ENCODE measurements at places on chromosomes 7 and 10. TPM values are rescaled to one million over a fixed set of nuclear protein-coding genes. Genes with fewer than 3 reads are reported as not detected.

GRCh38 chr10:51993475-51993874 lies 294.1 kb upstream of the CSTF2T start:
- no peak for DNase-seq

DNA sequence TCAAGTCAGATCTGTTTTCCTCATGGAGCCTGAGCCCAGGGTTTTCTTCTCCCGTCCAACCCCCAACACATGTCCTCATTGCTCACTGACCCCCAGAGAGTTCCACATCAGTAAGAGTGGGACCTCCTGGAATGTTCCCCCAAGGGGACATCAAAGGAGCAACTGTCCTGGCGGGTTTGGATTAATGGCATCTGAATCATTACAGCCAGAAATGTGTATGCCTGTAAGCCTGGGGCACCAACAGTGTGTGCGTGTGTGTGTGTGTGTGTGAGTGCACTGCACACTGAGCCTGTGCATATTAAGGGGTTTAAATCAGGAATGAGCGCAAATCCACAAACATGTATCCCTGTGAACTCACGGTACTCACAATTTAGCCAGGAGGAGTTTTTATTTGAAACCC lies 222.3 kb downstream of the PLXNA4 start:
- DNase-seq: no peak

GRCh38 chr10:46523119-46523961 lies 33.1 kb downstream of the GPRIN2 start:
- peak; percentile 57 for DNase-seq

GHRHR gene
- 0.83 TPM for total RNA-seq

OPN1SW gene
- total RNA-seq: not detected

PPP1R17 gene
- total RNA-seq: not detected

DNA sequence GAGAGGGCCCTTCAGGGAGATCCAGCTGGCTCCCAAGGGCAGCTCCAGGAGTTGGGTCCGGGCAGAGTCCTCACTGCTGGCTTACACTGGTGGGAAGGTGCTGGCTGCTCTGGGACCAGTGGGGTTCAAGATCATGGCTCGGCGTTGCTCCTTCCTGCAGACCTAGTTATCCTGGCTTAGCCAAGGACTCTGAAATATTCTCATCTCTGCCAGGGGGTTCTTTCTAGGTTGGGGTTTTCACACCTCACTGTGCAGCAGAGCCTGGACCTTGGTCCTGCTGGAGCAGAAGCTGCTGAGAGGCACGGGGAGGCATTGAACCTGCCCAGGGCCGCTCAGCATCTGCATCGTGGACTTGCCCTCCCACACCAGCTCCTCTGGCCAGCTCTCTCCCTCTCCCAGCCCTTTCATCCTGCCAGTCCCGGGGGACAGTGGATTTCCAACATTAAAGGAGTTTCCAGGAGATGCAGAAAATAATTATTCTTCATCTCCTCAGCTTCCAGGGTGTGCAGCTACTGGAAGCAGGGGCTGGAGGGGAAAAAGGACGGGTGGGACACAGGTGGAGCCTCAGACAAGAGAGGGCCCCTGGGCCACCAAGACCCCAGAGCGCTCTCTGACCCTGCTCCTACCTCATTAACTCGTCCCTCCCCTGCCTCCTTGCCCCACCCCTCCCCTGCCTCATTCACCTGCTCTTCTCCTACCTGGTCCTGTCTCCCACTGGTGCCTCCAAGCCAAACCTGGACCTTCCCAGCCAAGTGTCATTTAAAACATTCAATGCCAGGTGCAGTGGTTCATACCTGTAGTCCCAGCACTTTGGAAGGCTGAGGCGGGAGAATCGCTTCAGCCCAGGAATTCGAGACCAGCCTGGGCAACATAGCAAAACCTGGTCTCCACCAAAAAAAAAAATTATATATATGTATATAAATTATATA lies 42.5 kb downstream of the JAKMIP3 start:
- peak; percentile 30 for DNase-seq

DNA sequence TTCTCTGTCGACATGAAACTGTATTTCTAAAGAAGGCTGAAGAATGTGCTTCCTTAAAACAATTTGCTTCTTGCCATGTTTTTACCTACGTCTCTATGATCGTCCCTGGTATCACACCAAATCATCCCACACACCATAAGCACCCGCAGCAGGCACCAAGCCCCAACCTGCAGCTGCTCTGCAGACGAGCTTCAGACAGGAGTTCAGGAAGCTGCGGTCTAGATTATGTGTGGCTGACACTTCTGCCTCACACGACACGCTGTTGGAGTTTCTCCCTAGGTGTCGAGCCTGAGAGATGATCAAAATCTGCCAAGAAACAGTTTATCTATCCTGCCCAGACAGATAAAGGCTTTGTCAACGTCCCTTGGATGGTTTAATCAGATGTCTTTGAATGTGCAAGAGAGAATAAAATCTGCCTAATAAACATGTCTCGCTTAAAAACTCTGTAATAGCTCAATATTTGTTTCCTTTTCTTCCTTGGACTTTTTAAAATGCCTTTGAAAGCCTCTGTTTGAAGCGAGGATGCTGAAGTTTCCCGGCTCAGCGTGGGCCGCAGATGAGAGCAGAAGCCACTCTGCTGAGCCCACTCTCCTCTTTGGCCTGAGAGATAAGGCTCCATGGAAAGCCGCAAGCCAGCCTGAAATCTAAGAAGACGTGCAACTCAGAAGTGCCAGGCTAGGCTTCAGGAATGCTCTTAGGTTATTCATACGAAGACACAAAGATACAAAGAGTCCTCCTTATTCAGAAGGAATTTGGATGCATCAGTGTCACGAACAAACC lies 158.3 kb upstream of the PFKP start:
- no peak for DNase-seq

- DNase-seq: no peak
These were observed 60.0 kb downstream of the RAPGEF5 start for GRCh38 chr7:22296916-22297315.

DNA sequence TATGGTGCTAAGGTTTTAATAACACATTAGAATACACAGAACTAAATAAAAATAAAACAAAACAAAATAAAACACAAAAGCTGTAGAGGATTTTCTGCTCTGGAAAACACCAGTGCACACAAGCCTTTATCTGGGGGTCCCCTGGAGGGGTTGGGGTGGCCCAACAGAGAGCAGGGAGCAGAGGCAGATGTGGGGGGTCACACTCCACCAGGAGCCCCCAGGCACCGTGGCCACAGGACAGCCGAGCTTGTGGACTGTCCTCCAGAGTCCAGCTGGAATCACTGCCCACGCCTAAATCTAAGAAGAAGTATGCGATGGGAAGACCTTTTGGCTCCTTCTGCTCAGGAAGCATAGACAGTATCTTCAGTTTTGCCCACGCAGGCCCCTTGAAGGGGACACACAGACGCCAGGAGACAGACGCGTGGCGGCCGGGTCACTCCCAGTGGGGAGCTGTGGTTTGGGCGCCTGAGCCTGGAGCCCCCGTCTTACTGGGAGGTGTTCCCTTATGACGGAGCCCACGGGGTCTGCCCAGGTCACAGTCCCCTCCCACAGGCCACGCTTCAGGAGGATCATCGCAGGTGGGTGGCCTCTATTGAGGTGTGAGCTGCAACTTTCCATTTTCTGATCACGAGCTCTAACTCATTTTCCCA lies 595.0 kb downstream of the PTPRN2 start:
- no peak for DNase-seq

SH2D4B gene
- not detected for total RNA-seq

- DNase-seq: no peak
These were observed 59.1 kb downstream of the ARID5B start for GRCh38 chr10:61960396-61961120.

GRCh38 chr10:132615341-132616169 lies 78.0 kb downstream of the INPP5A start:
- DNase-seq: no peak

GRM3 gene
- total RNA-seq: not detected

CALHM2 gene
- 3.6 TPM for total RNA-seq

GRCh38 chr10:33416209-33416608 lies 81.7 kb upstream of the NRP1 start:
- DNase-seq: no peak

DNA sequence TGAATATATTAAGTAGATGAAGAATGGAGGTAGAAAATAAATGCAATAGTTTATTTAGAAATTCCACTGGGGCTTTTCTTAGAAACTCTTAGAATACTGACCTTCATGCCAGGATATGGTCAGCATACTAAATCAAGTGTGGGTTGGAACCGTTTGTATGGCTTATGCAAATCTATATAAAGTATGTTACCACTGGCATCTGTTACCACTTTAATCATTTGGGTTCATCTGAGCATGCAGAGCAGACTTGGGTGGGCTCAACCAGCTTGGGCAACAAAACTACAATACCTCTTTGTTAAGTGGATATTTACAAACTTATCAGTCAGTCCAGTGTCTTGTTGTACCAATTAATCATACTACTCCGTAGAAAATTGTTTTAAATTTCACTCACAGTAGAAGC lies 125.8 kb downstream of the CRPPA start:
- DNase-seq: no peak

GRCh38 chr7:73451780-73452398 lies 18.3 kb downstream of the FZD9 start:
- no peak for DNase-seq

NANOS1 gene
- total RNA-seq: 0.05 TPM

GRCh38 chr10:63414481-63415260 lies 51.1 kb downstream of the JMJD1C start:
- DNase-seq: no peak

PLEKHS1 gene
- total RNA-seq: not detected

ELOVL3 gene
- total RNA-seq: not detected

DNA sequence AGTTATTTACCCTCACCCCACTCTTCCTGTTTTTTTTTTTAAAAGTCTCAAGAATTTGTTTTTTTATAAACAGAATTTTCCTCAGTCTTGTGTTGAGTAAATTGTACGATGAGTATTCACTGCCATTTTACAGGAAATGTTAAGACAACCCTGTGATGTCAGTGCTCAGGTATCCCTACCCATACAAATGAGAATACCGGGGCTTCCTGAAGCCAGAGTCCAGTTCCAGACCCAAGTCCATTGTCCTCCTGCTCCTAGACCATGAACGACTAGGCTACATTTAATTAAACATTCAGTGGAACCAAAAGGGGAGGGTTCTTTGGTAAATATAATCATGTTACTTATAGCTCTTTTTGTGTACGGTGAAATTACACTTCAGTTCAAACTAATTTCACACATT lies 79.2 kb downstream of the GNAI1 start:
- no peak for DNase-seq

INSYN2A gene
- not detected for total RNA-seq

DNA sequence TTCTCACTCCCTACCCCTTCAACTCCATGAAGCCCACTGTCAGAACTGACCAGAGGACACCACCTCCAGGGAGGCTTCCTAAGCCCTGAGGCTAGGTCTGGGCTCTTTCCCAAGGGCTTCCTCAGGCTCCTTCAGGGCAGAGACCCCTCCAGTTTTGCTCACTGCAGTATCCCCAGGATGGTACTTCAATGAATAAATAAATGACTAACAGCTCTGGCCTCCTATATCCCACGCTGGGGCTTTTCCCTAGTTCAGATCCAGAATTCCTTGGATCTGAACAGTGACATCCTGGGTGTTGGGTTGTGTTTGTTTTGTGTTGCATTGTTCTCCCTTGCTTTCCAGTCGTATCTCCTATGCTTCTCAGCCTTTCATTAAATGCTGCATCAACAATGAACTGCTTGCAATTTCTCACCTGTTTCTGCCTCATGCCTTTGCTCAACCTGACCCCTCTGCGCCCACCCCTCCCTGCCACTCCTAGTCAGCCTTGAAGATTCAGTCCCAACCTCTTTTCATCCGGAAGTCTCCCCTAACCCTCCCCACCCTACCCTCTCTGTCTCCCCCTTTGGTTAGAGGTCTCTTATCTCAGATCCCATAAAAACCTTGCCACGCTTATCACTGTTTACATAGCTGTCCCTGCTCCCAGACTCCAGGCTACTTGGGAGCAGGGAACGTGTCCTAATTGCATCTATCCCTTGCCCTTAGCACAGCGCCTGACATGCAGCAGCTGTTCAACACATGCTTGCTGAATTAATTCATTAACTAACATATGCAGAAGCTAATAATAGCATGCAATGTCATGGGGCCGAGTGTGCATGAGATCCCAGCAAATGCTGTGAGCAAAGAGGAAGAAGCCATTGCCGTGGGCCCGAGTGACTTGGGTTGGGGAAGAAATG lies 41.7 kb downstream of the PPP1R3C start:
- no peak for DNase-seq

GRCh38 chr10:128221117-128221516 lies 94.9 kb upstream of the MKI67 start:
- DNase-seq: no peak

PTF1A gene
- total RNA-seq: not detected

GRCh38 chr10:29329420-29329819 lies 40.5 kb downstream of the LYZL1 start:
- DNase-seq: peak; percentile 59

- DNase-seq: no peak
These were observed 26.3 kb downstream of the GPR141 start for GRCh38 chr7:37709631-37710509.

DNA sequence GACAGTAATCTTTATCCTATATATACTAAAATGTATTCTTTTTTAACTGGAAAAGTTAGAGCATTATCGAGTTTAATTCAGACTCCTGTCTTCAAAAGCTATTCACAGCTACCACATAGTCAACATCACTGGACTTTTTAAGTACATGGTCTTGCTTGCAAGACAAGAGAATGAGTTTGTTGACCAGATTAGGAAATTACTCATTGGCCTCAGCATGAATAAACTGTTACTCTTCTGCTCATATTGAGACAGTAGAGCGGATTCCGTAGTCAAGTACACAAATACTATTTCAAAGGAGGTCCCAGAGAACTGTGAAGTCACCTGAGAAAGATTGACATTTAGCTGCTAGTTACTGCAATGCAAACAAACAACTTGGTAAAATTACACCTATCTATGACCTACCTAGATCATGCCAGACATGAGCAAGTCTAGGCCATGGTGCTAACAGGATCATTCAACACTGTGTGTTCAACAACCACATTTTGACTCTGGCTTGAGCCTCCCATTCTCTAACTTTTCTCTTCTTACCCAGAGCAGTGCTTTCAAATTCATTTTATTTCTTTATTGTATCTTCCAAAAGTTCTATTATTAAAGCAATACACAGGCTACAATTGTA lies 280.9 kb downstream of the NEBL start:
- DNase-seq: no peak

WASHC2A gene
- total RNA-seq: 10.6 TPM

GRCh38 chr7:106365252-106366005 lies 80.6 kb upstream of the NAMPT start:
- DNase-seq: no peak

GRCh38 chr7:103664577-103664976 lies 218.6 kb upstream of the SLC26A5 start:
- DNase-seq: no peak

- no peak for DNase-seq
These were observed 154.6 kb upstream of the TARP start for GRCh38 chr7:38428041-38428440.

DNA sequence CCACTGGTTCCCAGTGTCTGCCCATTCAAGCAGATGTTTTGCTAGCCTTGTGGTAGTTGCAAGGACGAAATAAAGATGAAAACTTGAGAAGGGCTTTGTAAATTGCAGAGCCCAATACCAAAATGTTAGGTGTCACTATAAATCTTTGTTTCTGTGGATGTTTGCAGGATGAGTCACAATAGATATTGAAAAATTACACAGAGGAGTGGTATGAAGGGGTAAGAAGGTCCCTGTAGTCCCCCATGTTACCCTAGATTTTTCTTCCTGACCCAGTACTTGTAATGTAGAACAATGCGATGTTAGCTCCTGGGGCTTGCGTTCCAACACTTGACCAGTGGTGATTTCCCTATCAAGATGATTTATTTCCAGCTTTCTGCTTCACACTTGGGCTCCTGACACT lies 102.6 kb upstream of the LYZL1 start:
- DNase-seq: no peak

POM121C gene
- total RNA-seq: 18.2 TPM

- DNase-seq: no peak
These were observed 786.5 kb upstream of the C7orf33 start for GRCh38 chr7:147804032-147804431.

ANKRD2 gene
- not detected for total RNA-seq

NPC1L1 gene
- total RNA-seq: 21.1 TPM

All from left lobe of liver (tissue), 2 donors.